ENCODE measurements at places on chromosomes 6 and 20.
A peak's percentile ranks its signal among the peaks of the same experiment; 100 is the strongest.

GRCh38 chr6:105688573-105688972 lies 285.7 kb upstream of the PREP start:
- no peak for DNase-seq

DNA sequence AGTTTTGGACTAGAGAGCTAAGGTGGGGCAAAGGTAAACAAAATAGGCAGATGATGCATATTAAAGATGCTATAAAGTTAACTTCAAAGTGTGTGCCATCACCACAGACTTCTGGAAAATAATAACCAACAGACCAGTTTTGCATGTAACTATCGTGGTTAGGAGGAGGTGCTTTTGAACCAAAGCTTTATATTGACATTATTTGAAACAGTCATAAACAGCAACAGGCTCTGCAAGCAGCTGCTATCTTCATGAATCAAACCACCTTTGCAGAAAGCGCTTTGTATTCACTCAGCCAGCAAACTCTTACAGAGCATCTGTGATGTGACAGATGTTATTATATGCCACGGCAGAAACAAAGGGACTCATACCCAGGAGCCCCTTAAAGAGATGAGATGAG lies 81.9 kb downstream of the CRYBG1 start:
- no peak for DNase-seq

- DNase-seq, result no peak
Observed at GRCh38 chr6:121748376-121748775, 312.9 kb downstream of the GJA1 start.

DNA sequence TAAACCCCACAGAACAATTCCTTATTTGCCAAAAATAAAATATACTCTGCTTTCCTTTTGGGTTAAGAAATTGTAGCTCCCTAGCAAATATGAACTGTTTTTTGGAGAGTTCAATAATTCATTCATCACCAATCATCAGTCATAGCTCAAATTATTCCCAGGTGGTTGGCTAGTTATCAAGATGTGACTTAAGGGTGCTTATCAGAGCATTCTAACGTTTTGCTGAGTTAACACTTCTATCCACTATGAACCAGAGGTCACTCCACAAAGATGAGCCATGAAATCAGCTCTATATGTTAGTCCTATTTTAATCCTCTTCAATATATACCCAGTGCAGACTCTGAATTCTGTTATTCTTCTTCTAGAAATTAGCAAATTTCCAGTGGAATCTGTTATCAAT lies 379.1 kb downstream of the TENT5A start:
- DNase-seq, result no peak

- no peak for DNase-seq
Observed at GRCh38 chr20:58740356-58741308, 48.0 kb downstream of the NPEPL1 start.

- no peak for DNase-seq
Observed at GRCh38 chr6:121652726-121653623, 217.5 kb downstream of the GJA1 start.

DNA sequence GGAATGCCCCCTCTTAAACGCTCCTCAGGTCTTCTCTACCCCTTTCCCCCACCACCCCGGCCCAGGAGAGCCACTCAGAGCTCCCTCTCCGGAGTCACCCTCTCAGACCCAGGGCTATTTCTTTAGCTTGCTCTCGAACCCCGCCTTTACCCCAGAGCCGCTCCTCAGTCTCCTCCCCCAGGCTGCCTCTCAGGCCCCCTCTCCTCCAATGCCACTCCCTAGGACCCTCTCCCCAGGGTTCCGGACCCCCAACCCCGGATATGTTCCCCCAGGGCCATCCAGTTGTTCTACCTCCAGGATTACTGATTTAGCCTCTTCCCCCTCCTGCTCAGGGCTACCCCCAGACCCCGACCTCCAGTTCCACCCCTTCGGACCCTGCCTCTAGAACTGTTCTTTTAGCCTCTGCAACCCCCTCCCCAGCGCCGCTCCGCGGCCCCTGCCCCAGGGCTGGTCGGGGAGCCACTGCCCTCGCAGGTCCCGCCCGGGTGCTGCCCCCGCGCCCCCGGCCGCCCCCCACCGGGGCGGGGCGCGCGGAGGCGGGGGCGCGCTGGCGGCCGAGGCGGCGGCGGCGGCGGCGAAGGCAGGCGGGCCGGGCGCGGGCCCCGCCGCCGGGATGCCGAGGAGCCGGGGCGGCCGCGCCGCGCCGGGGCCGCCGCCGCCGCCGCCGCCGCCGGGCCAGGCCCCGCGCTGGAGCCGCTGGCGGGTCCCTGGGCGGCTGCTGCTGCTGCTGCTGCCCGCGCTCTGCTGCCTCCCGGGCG lies at the start of gene MMP24:
Gene MMP24, plus strand, starts transcription at position 565 of the 758 bp plus-strand sequence. Its CDS starts 49 bp downstream, at position 614.
- no peak for DNase-seq

DNA sequence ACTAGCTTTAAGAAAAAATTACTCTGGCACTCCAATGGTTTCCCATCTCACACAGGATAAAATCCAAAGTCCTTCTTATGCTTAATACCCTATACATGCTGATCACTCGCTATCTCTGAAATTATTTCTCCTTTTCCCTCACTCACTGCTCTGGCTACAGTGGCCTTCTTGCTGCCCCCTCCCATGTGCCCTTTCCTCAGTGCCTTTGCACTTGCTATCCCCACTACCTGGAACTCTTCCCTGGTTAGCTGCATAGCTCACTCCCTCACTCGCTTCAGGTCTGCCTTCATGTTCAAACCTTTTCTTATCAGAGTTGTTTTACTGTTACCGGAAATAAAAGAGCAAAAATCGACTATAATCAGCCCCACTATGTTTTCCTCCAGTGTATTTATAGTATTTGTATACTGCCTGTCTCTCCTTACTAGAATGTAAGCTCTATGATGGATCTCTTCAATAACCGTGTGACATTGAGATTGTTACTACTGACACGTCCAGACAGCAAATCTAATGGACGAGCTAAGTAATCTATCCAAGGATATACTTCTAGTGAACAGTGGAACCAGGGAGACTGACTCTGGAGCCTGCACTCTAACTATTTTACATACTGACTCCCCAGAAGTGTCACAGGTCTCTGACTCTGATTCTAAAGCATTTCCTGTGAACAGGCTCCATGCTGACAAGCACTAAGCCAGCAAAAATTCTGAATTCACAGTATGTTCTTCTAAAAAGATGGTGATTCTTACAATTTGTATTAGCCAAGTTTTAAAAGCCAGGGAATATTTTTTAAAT lies 25.1 kb downstream of the FKBP5 start:
- no peak for DNase-seq

GRCh38 chr20:59730722-59731121 lies 126.4 kb downstream of the PHACTR3 start:
- DNase-seq, result no peak

DNA sequence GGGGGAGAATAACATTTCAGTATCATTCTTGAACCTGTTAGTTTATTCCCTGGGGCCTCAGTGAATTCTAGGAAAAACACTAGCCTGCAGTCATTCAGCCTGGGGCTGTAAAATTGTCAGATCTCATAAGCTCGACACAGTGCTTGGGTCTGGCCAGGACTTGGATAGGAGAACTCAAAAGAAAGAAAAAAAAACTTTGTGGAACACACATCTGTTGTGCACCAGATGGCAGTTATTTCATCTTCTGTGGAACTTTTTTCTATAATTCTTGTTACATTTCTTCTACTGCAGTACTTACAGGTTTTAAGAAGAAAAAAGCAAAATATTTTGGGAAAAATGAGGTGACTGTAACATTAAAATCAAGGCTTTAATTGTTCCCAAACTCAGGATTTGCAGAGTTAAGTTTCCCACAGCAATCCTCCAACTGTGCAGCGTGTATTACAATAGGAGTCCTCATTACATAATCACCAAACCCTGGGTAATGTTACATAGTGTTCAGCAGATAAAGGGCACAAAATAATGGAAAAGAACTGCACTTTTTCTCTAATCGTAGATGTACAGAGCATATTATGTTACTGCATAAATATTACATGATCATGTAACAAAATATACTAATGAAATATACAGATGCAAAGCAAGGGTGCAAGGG lies 531.1 kb upstream of the CITED2 start:
- no peak for DNase-seq

DNA sequence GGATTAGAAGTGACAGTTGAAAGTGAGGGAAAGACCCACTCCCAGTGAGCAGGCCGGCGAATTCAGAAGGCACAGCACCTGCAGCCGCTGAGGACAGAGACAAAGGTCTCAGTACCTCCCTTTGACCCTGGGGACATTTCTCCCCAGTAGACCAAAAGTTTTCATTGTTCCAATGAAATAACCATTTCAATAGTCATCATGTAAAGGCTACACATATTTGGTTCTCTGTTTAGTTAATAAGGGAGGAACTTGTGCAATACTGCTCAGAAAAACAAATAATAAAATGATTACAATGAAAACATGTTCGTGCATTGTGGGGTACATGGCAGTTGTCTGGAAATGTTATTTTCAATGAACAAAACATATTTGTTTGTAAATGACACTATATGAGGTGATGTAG lies 52.5 kb downstream of the EDN1 start:
- DNase-seq, result no peak

DNA sequence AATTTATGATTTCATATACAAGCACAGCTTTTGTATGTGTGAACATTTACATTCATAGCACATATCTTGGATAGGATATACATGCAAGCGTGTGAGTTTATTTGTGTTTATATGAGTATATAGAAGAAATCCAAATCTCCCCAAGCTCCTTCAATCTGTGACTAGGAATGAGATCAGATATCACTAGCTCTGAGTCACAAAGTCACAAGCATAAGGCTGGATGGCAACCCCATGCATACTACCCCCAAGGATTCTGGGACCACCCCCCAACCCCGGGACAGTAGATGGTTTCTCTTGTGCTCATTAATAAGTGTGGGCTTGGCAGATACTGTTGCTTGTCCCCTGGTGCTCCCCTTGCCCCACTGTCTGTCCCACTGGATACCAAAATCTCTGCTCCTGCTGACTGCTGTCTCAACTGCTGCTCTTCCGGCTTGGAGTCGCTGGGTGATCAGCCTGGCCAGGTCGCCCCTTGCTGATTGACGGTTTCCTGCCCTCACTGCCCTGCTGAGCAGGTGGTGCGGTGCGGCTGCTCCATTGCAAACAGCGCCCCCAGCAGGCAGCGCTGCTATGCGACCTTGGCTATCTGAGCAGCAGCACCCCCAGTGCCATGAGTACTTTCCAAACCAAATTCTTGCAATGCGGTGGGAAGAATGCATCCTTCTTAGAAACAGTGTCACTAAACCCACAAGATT lies 279.4 kb downstream of the CD83 start:
- no peak for DNase-seq

DNA sequence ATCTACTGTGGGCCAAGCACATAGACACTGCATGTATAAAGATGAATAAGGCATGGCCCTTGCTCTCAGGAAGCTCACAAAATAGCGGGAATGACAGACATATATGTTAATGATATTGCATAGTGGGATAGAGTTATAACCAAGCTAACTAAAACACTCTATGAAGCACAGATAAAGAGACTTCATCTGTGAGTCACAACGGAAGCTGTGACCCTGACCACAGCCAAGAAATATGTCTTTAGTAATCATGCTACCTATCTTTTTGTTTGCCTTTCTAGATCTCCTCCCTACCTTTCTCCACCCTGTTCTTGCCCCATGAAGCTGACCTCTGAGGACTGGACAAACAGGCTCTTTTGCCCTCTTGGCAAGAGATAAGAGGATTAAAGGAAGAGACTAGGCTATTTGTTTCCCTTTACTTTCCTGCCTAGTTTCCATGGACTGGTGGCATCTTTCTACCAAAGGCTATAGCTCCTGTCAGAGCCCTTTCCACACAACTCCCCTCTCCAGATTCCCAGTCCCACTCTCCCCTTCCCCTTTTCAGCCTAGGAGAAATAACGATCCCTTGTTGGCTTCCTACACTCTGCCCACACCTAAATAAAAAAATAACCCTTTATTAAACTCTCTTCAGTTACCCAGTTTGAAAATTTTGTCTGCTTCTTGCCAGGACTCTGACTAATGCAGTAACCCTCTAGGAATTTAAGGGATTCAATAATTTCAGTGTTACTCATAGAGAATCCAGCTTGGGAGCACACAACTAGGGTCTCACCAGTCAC lies 504.9 kb upstream of the MARCKS start:
- DNase-seq, result no peak

DNA sequence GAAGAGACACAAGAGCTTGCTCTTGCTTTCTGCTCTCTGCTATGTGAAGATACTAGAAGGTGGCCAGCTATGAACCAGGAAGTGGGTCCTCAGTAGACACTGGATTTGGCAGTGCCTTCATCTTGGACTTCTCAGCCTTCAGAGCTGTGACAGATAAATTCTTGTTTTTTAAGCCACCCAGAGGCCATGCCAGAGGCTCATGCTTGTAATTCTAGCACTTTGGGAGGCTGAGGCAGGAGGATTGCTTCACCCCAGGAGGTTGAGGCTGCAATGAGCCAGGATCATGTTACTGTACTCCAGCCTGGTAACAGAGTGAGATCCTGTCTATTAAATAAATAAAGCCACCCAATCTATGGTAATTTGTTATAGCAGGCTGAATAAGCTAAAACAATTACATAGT lies 185.5 kb upstream of the SALL4 start:
- no peak for DNase-seq

DNA sequence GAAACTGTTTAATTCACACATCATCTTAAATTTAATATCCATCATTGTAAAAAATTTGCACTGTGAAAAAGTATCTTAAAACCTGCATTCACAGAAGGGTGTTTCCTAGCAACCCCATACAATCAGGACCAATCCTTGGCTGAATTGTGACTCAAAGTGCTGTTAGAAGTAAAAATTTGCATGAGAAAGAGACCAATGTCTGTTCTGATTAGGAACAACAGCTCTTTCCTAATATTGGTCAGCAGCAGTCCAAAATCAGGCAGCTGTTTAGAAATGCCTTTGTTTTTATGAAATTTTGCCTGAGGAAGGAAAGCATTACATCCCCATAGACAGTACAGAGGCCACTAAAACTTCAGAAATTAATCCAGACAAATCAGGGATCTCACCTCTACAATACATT lies 987.0 kb downstream of the HACE1 start:
- DNase-seq, result no peak

DNA sequence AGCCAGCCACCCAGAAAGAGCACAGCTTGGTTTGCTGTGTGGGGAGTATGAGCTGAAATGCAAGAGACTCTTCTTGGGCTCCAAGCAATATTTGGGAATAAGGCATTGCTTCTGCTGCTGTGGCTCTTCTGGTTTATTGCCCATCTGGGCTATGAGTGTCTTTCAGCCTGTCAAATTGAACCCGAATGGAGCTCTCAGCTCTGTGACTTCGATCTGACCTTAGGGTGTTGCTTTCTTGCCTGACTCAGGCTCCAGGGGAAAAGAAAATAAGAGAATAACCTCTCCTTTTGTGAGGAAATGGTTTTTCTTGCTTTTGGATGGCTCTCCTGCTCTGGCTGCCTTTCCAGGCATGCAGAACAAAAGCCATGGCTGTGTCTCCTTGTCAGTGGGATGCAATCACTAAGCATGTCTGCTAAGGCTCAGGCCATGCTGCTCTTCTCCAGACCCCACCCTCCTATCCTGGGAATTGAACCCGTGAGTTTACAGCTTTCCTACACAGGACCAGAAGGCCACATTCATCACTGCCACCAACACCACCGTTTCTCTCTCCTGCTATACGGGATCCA lies 169.4 kb upstream of the JAG1 start:
- no peak for DNase-seq

GRCh38 chr20:62355878-62356588 lies 11.1 kb downstream of the LAMA5 start:
- no peak for DNase-seq

- peak; percentile 4 for DNase-seq
Observed at GRCh38 chr20:25984933-25985332, 288.3 kb upstream of the ZNF337 start.

- DNase-seq, result peak; percentile 40
Observed at GRCh38 chr6:98514073-98514720, 320.2 kb upstream of the POU3F2 start.

- DNase-seq, result no peak
Observed at GRCh38 chr20:58407966-58408557, 19.0 kb downstream of the VAPB start.

GRCh38 chr6:56040889-56041301 lies 165.5 kb upstream of the BMP5 start:
- no peak for DNase-seq
